ENCODE measurements at places on chromosomes 7 and 10.

DNA sequence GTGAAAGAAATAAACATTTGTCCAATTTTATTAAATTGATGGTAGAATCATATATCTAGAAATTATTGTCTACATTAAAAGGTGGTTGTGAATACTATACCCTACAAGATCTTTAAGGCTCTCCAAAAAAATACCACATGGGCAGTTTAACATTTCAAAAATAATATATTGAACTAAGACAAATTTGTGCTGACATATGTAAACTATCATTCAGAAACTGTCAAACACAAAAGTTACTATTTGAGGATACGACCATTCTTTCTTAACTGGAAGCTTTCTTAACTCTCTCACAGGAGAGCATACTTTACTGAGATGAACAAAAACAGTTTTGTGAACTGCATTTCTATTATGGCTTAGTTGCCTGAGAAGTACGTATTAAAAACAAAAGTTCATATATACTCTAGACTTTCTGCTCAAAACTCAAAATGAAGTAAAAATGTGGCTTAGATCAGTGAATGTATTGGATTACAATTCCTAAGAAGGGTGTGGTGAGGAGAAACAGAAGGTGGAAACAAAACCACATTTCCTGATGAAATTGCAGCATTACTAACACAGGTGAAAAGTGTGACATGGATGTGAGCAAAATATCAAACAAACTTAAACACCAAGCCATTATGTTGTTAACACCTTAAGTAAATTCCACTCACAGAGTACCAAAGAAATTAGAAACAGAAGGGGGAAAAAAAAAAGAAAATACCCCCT, 138.5 kb downstream of the SEMA3A start:
- DNase-seq: no peak

DNA sequence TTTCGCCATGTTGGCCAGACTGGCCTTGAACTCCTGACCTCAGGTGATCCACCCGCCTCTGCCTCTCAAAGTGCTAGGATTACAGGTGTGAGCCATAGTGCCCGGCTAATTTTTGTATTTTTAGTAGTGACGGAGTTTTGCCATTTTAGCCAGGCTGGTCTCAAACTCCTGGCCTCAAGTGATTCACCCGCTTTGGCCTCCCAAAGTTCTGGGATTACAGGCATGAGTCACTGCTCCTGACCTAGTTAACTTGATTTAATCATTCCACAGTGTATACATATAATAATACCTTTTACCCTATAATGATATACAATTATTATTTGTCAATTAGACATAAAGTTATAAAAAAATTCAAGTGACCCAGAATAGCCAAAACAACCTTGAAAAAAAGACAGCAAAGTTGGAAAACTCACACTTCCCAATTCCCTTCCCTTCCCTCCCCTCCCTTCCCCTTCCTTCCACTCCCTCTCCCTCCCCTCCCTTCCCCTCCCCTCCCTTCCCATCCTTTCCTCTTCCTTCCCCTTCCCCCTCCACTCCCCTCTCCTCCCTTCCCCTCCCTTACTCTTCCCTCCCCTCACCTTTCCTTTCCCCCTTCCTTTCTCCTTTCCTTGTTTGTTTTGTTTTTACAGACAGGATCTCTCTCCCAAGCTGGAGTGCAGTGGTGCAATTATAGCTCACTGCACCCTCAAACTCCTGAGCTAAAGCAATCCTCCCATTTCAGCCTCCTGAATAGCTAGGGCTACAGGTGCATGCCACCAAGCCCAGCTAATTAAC, 14.8 kb upstream of the ZMIZ2 start:
- DNase-seq: no peak

DNA sequence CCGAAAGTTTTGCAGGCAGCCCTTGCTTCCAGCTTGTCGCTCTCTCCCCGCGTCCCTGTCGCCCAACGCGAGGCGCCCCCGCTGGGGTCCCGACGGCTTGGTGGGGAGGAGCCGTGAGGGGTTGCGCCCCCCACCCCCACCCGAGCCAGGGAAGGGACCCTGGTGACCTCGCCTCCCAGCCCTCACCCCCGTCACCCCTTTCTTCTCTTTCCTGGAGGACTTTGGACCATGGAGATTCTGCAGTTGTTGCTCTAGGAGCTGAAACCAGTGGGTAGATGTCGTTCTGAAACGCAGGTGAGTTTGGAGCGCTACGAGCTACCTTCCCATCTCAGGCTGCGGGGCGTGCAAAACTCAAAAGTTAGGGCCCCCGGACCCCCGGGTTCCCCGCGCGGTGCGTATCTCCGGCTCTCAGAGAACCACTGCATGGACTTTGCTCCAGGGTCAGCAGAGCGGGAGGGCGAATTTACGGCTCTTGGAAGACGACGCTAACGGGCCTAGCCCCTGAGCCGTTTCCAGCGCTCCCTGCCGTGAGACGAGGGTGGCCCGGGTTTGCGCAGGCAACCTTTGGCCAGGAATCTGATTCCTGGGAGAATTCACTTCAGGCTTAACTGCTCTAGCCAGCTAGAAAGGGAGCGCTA, 684 bp upstream of the ATXN7L1 start:
- no peak for DNase-seq

GRCh38 chr7:19464241-19464640, 244.6 kb downstream of the POLR1F start:
- DNase-seq: no peak

DNA sequence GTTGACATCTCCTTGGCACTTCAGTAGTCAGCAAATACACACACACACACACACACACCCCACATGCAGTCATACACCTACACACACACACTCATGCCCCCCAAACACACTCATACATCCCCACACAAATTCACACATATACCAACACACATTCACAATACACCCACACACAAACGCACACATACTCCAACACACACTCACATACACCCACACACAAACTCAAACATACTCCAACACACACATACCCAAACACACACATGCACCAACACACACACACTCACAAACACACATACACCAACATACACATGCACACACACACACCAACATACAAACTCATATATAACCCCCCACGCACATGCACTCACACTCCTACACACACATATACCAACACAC, 31.4 kb upstream of the CHST15 start:
- DNase-seq: no peak

All from effector CD8-positive, alpha-beta T cell (primary cell).